Heart right ventricle (tissue), 16 donors: ENCODE measurements at places on chromosomes 6 and 20. TPM values are rescaled to one million over a fixed set of nuclear protein-coding genes. Genes with fewer than 3 reads are reported as not detected.

PPP1R16B gene
- total RNA-seq: 13.8 TPM

HTR1E gene
- total RNA-seq: not detected

SEC63 gene
- 52.6 TPM for total RNA-seq

ARFGEF3 gene
- 2.0 TPM for total RNA-seq

IL20RA gene
- 1.4 TPM for total RNA-seq

TBXT gene
- total RNA-seq: not detected

WDR27 gene
- 7.2 TPM for total RNA-seq

GRM1 gene
- total RNA-seq: 8.3 TPM

KIF25 gene
- not detected for total RNA-seq

FBXO30 gene
- total RNA-seq: 14.1 TPM

RFX6 gene
- not detected for total RNA-seq

KCNQ5 gene
- total RNA-seq: not detected

RBM24 gene
- total RNA-seq: 190 TPM

DNA sequence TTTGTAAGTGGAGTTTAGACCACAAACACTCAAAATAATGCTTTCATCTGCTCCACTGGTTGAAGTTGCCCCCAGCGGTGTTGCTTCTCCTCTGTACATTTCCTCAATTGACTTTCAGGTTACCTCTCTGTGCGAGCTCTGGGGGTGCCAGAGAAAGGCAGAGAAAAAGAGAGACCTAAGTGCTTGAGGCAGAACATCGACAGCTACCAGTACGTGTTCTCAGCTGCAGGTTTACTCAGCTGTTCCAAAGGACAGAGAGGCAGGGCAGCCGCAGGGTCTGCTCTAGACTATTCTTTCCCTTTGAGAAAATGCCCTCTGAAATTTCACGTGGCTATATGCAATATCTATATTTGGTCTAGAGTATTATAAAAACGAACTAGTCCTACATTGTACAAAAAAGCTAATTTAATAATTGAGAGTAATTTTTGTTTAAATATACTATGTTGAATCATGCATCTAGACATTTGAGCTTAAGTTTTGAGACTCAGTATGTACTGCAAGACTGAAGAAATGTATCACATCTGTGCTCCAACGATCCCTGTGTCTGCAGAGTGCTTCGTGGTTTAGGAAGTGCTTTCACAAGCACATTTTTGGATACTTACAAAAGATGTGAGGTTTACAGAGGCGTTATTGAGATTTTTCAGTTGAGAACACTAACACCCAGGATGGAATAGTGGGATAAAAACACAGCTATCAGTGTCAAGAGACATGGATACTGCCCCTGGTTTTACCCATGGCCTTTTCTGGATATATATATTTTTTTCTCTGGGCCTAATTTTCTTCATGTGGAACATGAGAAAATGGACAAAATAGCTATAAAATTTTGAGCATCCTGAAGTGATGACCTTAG is 453.6 kb upstream of the FLRT3 start:
- DNase-seq: no peak

DNA sequence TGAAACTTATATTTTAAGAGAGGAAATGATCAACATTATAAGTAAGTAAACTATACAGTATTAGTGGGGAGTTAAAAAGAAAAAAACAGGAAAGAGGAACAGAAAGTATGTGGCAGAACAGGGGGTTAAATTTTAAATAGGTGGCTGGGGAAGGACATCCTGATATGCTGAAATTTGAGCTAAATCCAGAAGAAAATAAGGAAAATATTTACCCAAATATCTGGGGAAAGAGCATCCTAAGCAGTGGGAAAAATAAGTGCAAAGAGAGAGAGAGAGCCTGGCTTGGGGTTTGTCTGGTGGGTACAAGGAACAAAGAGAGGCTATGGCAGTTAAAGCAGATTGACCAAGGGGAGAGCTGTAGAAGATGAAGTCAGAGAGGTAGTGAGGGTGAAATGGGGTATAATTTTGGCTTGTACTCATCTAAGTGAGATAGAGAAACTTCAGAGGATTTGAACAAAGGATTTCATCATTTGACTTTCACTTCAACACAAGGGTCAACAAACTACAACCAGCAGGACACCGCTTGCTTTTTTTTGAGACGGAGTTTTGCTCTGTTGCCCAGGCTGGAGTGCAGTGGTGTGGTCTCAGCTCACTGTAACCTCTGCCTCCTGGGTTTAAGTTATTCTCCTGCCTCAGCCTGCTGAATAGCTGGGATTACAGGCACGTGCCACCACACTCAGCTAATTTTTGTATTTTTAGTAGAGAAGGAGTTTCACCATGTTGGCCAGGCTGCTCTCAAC is 328.4 kb upstream of the CNR1 start:
- DNase-seq: no peak

GRCh38 chr6:141580988-141581552 is 551.7 kb upstream of the GJE1 start:
- DNase-seq: no peak

DNA sequence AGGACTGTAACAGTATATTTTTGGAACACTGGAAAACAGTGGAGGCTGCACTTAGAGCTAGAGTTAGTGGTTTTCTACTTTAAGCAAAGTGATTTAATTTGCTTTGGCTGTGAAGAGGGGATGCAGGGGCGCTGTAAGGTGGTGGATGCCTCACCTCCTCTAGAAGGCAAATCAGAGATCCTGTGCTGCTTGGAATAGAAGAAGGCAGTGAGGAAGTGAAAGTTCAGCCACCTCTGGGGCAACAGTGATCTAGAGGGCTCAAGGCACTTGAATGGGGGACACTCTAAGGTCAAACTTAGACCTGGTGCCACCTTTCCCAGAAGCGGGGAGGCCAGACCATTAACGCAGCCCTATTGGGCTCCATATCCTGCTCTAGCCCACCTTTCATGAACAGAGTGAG is 19.0 kb upstream of the SNRPB2 start:
- DNase-seq: no peak

DNA sequence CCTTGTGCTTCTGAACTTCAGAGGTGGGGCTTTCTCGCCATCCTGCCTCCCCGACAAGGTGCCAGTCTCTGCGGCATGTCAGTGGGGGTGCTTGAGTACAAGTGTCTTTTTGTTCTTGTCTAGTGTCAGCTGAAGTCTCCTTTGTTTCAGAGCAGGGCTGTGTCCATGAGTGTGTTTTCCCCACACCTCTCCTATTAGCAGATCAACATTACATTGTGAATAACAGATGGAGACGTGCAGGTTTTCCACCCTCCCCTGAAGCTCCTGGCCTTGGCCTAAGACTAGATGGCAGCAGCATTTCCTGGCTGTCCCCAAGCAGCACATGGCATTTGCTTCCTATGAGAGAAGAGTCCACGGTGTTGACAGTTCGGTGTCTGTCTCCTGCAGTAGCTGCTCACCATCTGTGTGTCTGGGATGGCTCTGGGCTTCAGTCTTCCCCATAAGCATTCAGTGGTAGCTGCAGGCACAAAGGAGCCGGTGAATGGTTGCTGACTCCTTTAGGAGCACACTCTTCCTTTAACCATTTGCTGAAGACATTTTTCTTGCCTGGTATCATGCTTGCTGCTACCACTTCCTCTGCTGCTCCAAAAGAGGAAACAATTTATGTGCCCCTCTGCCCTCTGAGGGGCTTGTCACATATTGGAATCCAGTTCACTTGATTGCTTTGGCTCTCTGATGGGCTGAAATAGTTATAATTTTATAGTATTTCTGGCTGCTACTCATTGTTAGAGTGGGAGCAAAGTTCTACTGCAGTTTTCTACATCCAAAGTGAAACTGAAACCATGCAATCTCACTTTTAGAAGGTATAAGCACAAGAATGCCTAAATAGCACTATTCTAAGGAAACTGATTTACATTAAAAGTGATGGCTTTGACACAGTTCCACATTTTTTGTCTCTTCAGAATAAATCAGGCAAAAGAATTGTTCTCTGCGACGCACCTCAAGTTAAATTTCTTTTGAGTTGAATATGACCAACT is 913.0 kb downstream of the C6orf118 start:
- no peak for DNase-seq

GRCh38 chr20:17227219-17227575 is 357 bp downstream of the PCSK2 start:
- DNase-seq: no peak

- DNase-seq: no peak
Measured at GRCh38 chr6:33638556-33638955, 17.4 kb downstream of the ITPR3 start.

GRCh38 chr20:53124075-53124551 is 152.0 kb downstream of the TSHZ2 start:
- no peak for DNase-seq

DNA sequence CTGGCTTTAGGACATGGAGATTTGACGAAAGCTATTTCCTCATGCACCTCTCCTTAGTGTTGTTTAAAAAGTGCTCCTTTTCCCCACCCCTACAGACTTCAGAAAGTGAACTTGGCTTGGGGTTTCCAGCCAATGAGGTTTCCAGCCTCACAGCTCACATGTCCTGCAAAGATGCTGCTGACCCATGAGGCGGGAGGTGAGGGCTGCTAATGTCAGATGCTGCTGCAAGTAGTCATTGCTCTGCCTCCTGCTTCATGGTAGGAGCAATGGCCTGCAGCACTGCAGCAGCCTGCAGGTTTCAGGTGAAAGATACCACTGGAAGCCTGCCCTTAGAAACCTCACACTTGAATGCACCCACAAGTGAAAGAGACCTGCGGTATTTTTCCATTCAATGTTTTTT is 112.8 kb downstream of the LAMP5 start:
- DNase-seq: no peak

DNA sequence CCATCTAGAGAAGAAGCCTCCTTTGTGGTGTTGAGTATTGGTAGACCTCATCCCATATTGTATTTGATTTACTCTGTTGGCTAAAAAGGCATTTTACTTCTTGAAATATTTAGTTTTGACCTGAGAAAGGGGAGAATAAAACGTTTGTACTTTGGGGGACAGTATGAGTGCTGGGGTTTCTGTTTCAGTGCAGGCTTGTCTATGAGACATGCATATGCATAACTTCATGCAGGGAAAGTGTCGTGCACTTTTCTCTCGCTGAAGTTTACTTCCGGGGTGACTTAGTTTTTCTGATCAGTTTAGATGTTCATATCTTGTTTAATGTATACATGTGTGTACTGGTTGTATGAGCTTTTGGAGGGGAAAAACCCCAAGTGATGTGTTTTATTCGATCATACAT is 59.5 kb downstream of the UTRN start:
- DNase-seq: no peak

DNA sequence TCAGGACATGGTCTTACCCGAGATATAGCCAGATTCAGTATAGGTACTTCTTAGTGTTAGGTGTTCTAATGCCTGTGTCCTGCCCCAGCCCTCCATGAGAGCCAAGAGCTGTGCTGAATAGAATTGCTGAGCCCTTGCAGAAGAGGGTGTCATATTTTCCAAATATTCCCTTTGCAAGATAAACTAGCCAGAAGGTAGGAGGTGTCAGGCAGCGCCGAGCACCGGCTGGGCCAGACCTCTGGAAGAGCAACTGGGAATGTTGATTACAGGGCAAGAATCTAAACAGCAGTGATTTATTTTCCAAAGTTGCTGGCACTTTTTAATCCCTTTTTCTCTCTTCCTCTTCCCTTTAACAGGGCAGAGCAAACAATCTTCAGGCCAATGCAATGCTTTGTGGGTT is 37.1 kb upstream of the EZR start:
- no peak for DNase-seq

DNA sequence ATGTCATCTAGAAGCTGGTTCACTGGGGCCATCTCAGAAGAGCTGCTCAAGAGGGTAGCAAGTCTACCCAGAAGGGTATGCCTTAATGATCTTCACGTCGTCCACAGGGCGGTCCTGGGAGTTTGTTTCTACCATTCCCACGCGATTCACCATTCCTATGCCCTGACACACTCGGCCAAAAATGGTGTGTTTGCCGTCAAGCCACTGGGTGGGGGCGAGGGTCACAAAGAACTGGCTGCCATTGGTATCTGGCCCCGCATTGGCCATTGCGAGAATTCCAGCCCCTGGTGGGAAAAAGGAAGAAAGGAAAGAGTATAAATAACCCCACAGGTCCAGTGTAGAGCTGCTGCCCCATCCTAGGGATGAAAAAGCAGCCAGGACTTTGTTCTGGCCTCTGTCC is 16.5 kb upstream of the CPNE5 start:
- no peak for DNase-seq

DNA sequence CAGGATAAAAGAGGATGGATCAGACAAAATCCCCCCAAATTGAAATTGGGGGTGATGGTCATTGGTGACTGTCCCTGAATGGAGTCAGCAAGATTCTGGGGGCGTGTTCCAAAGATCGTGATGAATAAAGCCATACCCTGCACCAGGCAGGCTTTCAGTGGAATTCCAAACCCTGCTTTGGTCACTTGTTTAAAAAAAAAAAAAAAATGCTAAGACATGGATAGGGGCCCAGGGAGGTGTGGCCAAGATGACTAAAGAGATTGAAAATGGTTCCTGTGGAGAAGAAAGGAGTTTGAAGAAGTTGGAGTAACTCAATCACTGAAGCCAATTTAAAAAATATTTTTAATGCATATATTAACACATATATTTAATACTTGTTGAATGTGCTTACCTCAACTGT is 161.4 kb upstream of the KCNG1 start:
- DNase-seq: no peak

GRCh38 chr6:97702248-97702647 is 419.2 kb upstream of the MMS22L start:
- DNase-seq: no peak

DNA sequence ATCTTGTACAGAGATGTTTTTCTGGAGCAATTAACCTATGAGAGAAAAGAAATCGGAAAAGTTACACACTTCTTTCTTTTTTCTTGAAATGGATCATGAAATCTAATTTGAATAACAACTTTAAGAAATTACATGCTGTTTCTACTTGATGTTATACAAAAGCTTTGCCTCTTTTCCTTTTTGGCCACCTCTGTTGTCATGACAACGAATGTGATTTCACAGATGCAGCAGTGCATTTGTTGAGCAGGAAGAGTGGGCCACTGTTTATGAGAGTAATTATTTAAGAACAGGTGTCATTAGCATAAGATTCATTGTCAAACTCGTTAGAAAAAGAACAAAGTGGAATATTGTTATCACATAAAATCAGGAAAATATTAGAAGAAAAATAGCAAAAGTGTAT is 148.3 kb upstream of the IMPG1 start:
- no peak for DNase-seq

DNA sequence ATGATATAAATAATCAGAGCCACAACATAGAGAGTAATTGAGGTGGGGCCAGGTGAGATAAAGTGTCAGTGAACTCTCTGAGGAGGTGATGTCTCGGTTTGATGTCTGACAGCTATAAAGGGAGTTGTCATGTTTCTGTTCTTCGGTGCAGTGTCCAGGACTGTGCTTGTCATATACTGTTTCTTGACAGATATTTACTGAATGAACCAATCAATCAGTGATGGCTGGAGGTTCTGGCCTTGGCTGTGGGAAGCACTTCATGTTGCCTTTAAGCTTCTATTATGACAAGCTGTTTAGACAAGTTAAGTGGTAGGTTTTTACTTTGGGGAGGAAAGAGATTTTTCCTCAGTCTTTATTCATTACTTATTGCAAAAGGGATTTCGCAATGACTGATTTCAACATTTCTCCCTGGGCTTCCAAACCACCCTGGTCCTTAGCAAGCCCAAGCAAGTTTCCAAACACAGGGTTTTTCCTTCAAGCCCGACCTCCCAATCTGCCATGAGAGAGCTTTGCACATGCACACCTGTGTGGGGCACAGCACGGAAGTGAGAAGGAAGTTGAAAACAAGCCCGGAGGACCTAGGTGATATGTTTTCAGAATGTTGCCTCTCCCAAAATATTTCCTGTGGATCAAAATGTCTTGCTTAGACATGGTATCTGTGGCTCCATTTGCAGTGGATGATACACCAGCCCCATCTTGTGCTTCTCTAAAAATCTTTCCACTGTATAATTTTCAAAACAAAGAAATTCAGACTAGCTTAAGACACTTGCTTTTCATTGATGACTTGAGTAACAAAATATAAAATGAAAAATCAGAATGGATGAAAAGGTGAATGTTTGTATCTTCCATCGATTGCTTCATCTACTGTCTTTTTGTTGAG is 567.3 kb upstream of the BTBD3 start:
- DNase-seq: no peak
